Right renal cortex interstitium (tissue), 3 donors: ENCODE measurements at places on chromosomes 16 and 17.

DNA sequence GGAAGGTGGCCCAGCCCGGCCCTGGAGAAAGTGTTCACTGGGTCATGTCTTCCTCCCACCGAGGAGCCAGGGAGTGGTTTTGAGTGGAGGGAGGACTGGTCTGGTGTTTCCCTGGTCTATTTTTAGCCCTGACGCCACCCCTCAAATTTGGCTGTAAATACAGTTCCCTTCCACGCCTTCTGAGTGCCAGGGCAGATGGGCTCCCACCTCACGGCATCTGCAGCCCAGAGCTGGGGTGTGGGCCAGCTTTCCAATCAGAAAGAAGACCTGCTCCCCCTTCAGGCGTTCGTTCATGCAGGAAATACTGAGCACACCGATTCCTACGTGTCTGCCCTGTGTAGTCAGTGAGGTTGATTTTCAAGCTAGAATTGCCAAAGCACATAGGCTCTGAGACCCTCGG is 53.7 kb downstream of the SNX20 start:
- DNase-seq = no peak

- DNase-seq = no peak
These were observed 107.1 kb downstream of the SNX29 start for GRCh38 chr16:12083631-12084030.

DNA sequence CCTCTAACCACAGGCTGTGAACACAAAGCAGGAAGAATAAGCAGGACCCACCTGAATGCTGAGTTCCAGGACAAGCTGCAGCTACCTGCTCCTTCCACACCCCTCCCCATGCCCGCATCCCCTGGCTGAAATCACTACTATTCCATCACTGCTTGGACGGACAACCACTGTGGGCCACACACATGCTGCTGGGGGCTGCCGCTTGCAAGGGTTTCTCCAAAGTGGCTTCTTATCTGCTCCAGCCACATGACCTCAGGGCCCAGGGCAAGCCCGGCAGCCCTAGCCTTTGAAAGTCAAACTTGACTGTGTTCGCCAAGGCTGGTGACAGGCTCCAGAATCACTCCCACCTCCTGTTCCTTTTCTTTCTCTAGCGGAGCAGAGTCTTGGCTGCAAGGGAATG is 18.4 kb downstream of the FA2H start:
- no peak for DNase-seq

DNA sequence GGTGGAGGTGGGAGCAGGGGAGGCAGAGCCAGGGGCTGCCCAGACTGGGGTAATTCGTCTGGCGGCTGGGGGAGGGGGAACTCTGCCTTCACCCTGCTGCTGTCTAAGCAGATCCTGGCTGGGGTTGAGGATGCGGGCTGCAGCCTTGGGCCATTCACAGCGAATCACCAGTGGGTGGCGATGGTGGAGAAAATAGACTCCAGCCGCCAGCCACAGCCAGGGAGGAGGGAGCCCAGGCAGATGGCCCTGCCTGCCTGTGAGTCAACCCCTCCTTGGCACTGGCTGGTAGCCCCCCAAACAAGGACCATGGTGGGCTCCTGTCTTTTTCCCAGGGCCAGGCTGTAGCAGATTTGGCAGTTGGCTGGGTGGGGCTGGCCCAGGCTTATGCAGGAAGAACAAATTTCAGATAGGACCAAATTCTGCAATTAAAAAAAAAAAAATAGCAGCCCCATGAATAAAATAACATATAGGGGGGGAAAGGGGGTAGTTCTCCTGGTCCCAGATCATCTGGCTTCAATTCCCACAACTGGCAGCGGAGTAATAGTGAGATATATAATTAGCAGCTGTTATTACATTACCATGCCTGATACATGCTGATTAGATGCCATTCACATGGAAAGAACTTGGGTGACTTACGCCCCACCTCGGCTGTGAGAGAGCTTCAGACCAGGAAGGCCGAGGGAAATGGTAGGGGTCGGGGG is 41.5 kb upstream of the CDH5 start:
- DNase-seq = no peak

DNA sequence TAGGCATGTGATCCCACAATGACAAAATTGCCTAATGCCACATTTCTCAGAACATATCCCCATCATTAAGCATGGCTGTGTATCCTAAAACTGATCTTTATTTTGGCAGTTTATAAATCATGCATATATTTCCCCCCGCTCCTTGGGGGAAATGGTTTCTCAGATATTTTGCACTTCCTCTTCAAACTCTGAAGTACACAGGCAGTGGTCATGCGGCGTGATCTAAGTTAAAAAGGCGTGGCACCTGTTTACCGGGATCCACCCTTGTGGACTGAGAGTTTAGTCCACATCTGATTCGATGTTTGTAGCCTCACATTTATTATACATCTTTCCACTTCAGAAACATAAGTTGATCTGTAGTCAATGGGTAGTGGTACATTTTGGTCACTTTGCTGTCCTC is 51.4 kb downstream of the USP10 start:
- DNase-seq = no peak

- DNase-seq = no peak
These were observed 14.3 kb downstream of the ABCA3 start for GRCh38 chr16:2326191-2326590.

- DNase-seq = no peak
These were observed 472 bp downstream of the GALNS start for GRCh38 chr16:88856122-88856827.

DNA sequence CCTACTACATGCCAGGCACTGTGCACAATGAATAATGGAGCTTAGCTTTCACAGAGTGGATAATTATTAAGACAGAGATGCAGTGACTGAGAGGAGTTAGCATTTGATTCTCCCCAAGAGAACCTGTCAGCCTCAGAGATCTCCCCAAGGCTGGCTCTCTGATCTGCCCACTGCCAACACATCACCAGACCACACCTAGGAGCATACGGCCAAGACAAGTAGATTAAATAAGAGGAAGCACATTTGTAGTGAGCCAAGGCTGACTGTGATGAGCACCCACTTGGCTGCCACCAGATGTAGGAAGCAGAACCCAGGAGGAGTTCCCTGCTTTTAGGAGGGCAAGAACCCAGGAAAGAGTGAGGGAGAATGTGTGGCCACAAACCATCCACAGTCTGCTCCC is 130.1 kb downstream of the SPACA3 start:
- no peak for DNase-seq

GRCh38 chr16:4426021-4426684 is 485 bp downstream of the DNAJA3 start:
- DNase-seq = no peak
